Endodermal cell (in vitro differentiated cells): ENCODE measurements at places on chromosomes 12 and 14. TPM values are rescaled to one million over a fixed set of nuclear protein-coding genes. Genes with fewer than 3 reads are reported as not detected.

The EPS8 gene
- total RNA-seq = 8.0 and 8.1 TPM in 2 replicates

The NDUFA9 gene
- total RNA-seq = 55.3 to 61.6 TPM (median 57.4 TPM) in 3 replicates

DNA sequence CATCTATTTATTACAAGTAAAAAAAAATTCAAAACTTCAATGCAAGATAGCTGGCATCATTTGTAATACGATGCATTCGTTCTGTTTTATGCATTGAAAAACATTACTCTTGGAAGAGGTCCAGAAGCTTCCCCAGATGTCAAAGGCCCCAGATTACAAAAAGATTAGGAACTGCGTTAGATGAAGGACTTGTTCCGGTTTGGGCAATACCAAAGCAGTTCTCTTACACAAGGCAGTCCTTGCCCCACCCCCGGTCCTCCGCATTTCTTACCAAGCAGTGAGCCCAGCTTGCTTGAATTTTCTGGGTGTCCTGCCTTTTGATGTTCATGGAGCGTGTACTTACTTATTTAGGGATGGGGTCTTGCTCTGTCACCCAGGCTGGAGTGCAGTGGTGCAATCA is 4.8 kb upstream of the HVCN1 start:
- no peaks in the 10 kb centered on the region for H3K36me3 ChIP-seq
- H3K27me3 ChIP-seq = no peaks in the 10 kb centered on the region
- H3K27ac ChIP-seq = no peak overlapping the region
- H3K4me1 ChIP-seq = peaks cover 5% of the 10 kb centered on the region
- DNase-seq = no peak

DNA sequence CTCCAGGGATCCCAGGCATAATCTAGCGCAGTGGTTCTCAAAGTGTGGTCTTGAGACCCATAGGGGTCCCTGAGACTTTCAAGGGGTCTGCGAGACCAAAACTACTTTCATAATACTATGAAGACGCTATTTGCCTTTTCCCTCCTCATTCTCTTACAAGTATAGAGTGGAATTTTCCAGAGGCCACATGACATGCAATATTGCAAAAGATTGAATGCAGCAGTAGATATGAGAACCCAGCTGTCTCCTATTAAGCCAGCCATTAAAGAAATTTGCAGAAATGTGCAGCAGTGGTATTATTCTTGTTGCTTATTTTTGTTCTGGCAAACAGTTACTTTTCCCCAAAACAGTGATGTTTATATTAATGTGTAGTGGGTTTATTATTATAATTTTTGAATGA is 62.8 kb downstream of the VWF start:
- H3K36me3 ChIP-seq = peaks cover 43% of the 10 kb centered on the region
- DNase-seq = no peak
- no peak overlapping the region for H3K27ac ChIP-seq
- H3K4me3 ChIP-seq = no peak overlapping the region
- H3K4me1 ChIP-seq = peaks cover 11% of the 10 kb centered on the region
- no peaks in the 10 kb centered on the region for H3K27me3 ChIP-seq

The AHNAK2 gene
- total RNA-seq = 0.78 to 0.94 TPM (median 0.93 TPM) in 3 replicates

- no peaks in the 10 kb centered on the region for H3K36me3 ChIP-seq
- no peak overlapping the region for H3K27ac ChIP-seq
- no peak overlapping the region for H3K4me3 ChIP-seq
- no peaks in the 10 kb centered on the region for H3K27me3 ChIP-seq
- DNase-seq = no peak
Observed at GRCh38 chr12:42812086-42812485, 222.5 kb upstream of the PRICKLE1 start.
